ENCODE measurements at places on chromosomes 12 and 14.
A peak's percentile ranks its signal among the peaks of the same experiment; 100 is the strongest.

DNA sequence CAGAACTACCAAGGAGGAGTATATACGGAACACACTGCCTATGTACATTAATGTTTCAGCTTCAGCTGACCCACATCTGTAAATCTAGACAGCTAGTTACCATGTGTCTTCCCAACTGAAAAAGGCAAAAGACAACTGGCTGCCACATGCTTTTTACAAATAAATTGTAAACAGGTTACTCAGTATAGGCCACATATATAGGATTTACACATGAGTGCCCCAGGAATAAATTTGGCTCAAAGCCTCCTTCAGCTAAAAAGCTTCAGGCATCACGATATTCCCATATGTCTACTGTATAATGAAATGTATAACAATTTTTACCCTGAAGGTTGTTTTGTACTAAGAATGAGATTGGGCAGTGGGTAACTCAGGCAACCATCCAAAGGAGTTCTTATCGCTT, 175.9 kb upstream of the BMP4 start:
- peak; percentile 40 for DNase-seq

- DNase-seq: peak; percentile 62
These were observed 8.1 kb downstream of the STAC3 start for GRCh38 chr12:57242691-57243454.

- no peak for DNase-seq
These were observed 230.7 kb upstream of the SLC16A7 start for GRCh38 chr12:59365133-59365532.

GRCh38 chr12:53325511-53326061, 4.2 kb upstream of the AAAS start:
- DNase-seq: no peak

- DNase-seq: no peak
These were observed 94.1 kb upstream of the BMP4 start for GRCh38 chr14:54050759-54051158.

DNA sequence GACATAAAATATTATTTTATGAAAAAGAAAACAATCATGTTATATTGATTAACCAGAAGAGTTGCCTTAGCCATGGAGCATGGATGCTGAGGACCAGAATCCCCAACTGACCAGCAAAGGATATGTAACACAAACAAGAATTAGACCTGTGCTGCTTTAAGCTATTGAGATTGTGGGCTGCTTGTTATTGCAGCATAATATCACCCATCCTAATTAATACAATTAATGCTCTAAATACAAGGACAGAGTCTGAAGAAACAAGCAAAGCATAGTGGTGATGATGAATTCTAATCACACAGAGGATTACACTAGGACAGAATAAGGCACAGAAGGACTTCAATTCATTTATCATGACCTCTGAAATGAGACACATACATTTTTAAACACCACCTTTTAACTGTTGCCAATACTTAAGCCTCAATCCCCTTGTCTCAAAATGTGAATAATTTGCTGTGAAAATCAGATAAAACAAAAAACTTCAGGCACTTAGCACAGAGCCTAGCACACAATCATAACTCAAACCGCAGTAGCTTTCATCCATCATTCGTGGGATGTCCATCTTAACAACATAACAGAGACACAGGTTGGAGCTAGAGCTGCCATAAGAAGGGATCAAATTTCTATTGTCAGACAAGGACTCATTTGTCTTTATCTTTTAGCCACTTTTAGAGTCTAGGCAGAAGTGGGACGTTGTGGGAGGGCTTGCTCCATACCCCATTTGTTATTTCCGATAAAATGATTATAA, 449.6 kb upstream of the DCN start:
- DNase-seq: no peak

DNA sequence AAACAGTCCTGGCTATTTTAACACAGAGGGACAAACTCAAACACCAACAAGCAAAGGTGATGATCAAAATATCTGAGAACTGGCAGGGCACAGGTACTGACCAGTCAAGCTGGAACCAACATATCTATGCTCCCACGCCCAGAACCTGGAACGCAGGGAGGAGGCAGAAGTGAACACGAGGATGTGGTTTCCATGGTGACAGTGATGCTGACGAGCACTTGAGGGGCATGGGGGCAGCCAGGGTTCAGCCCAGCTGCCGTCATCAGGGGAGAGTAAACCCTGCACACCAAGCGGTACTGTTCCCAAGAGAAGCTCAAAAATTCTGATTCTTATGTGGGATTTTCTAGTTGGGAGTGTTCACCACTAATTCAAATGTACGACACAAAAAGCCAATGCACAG, 113.6 kb upstream of the SFSWAP start:
- no peak for DNase-seq

GRCh38 chr12:124837958-124838803, 25.5 kb downstream of the SCARB1 start:
- peak; percentile 75 for DNase-seq

GRCh38 chr14:93533842-93534241, 103.1 kb downstream of the UNC79 start:
- no peak for DNase-seq

DNA sequence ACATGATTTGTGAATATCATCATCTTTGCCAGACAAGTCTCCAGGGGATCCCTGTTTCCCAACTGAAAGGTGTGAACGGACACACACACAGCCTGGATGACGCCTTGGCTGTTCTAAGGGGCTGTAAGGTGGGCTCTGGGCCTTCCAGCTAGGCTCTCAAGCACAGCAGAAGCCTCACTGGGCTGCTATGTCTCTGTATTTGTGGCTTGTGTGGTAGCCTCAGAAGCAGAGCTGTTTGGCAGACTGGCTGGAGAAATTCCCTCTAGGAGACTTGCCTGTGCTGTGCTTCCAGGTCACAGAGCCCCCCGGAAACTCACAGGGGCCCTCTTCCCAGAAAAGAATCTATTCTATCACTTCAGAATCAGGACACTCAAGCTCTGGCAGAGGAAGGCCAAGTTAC, 21.4 kb downstream of the OTUB2 start:
- DNase-seq: no peak

GRCh38 chr14:104119488-104120251, 18.7 kb upstream of the KIF26A start:
- no peak for DNase-seq

- DNase-seq: peak; percentile 33
These were observed 59.1 kb upstream of the SLC6A13 start for GRCh38 chr12:321606-322326.

- no peak for DNase-seq
These were observed 61.8 kb downstream of the GLT1D1 start for GRCh38 chr12:128914908-128915563.

GRCh38 chr14:68020999-68021663, 201.6 kb downstream of the RAD51B start:
- DNase-seq: no peak

- DNase-seq: no peak
These were observed 21.3 kb upstream of the STRN3 start for GRCh38 chr14:31047503-31047902.

DNA sequence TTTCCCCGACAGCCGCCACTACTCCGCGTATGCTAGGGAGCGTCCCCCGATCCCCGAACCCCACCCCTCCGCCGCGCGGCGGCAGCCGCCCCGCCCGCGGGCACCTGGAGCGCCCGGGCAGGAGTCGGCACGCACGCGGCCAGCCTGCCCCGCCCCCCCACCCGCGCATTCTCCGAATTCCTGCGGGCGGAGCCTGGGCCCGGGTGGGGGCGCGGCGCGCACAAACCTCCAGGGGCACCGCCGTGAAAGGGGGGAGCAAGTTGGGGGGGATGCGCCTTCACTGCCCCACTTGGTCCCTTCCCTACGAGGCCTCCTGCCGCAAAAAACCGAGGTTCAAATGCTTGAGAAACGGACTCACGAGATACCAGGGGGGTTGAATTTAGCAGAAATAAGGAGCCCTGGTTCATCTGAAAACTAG, 1.7 kb downstream of the AJUBA start:
- no peak for DNase-seq

DNA sequence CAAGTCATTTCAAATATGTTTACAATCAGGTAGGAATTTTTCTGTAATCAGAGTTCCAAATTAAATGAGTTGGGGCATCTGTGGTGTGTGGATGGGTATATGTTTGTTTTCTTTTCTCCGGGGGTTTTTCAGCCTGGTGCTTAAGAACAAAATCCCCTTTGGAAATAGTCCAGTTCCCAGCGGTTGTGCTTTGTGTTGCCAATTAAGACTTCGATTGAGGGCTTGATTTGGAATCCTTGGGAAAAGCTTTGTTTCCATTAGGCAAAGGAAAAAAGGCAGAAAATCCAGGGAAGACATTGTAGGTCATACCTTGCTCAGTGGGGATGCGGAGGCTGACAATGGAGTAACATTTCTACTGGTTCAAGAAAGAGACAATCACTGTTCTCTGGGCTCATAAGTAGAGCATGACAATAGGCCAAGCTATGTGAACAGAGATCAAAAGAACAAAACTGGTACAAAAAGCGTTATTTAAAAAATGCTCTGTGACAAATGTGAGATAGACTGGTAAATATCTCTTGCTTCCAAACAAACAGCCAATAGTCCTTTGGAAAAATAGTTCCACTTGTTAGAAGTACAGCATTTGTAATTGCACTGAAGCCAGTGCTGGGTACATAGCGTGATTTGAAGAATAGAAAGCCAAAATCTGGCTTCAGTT, 79.7 kb downstream of the EML1 start:
- DNase-seq: peak; percentile 36

GRCh38 chr14:56998728-56999127, 188.4 kb upstream of the OTX2 start:
- no peak for DNase-seq

GRCh38 chr12:119576915-119577314, 16.7 kb upstream of the TMEM233 start:
- no peak for DNase-seq

- DNase-seq: no peak
These were observed 98.2 kb downstream of the SRRM4 start for GRCh38 chr12:119079530-119079929.

DNA sequence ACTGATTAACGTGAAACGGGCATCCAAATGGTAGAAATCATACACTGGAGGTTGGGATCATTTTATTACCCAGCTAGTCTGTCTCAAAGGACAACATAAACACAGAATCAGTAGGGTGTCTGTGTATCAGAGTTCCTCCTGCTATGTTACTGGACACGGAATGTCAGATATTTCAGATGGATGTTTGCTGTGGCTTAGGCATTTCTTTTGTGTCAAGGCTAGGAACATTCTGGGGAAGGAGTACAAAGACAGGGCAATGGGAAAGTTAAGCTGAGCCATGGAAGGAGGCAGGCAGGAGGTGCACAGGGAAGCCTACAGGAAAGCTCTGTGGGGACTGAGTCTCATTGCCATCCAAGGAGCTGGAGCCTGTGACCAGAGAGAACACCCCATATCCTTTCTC, 254.6 kb downstream of the C12orf75 start:
- no peak for DNase-seq

- DNase-seq: peak; percentile 66
These were observed 30.7 kb downstream of the FOXN3 start for GRCh38 chr14:89386212-89386886.

Measured in NCI-H446 (cell line).